ENCODE measurements at places on chromosomes 6 and 20. TPM values are rescaled to one million over a fixed set of nuclear protein-coding genes. Genes with fewer than 3 reads are reported as not detected.

SNAP25 gene
- 2.5 TPM for total RNA-seq

PRRT1 gene
- total RNA-seq = 4.1 TPM

MPIG6B gene
- not detected for total RNA-seq

TRIM31 gene
- total RNA-seq = 38.2 TPM

TMEM244 gene
- not detected for total RNA-seq

CYP24A1 gene
- not detected for total RNA-seq

KIF25 gene
- total RNA-seq = not detected

BPIFB1 gene
- total RNA-seq = not detected

TMEM200A gene
- total RNA-seq = 7.0 TPM

DNA sequence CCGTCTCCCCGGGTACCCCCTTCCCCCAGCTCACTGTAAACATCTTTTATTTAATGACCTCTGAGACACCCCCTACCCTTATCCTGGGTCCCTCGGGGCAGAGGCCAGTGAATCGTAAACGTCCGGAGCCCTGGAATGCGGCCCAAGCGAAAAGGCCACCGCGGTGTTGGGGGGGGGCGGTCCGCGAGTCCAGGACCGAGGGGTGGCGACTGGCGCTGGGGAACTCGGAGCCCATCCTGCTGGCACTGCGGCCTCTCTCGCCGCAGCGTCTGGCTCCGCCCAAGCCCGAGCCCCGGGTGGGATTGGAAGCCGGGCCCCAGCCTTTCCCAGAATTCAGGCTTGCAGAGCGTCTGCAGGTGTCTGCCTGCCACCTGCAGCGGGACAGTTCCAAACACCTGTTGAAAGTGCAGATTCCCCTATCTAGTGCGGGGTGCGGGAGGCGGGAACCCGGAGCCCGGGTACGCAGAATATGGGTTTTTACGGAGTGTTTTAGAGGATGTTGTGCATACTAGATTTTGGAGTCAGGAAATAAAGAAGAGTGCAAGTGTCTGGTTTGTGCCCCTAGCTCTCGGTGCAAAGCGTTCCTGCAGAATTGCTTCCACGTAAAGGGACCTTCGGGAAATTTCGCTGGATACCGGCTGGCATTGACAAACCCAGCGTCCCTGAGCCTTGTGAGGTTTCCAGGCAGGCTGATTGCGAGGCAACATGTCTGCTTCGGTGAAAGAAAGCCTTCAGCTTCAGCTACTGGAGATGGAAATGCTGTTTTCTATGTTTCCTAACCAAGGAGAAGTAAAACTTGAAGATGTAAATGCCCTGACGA is 800 bp downstream of the RWDD2A start:
- H3K36me3 ChIP-seq = no peaks in the 10 kb centered on the region
- peak overlapping the region; percentile 94 for H3K4me3 ChIP-seq
- peak; percentile 57 for DNase-seq

GRCh38 chr6:31559606-31559957 is 12.2 kb downstream of the NFKBIL1 start:
- H3K27me3 ChIP-seq = no peaks in the 10 kb centered on the region
- no peaks in the 10 kb centered on the region for H3K36me3 ChIP-seq
- no peak overlapping the region for H3K4me3 ChIP-seq
- no peaks in the 10 kb centered on the region for H3K4me1 ChIP-seq
- no peak for DNase-seq

DNA sequence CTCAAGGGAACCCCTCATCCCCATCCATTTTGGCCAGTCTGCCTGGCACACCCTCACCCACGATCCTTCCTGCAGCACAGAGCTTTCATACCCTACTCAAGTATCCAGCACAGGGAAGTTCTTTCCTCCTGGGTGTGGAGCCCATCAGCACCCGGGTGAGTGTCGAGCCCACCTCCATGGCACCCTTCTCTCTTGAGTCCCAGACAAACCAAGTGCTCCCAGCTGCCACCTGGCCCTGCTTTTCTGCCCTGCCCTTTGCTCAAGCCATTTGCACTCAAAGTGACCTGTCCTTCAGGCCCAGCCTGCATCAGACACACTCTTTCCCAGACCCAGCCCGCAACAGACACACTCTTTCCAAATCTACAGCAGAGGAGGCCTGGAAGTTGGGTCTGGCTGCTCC is 257.2 kb downstream of the DLL1 start:
- DNase-seq = no peak
- H3K36me3 ChIP-seq = no peaks in the 10 kb centered on the region
- H3K27me3 ChIP-seq = no peaks in the 10 kb centered on the region
- H3K27ac ChIP-seq = no peak overlapping the region
- H3K4me1 ChIP-seq = no peaks in the 10 kb centered on the region
- no peak overlapping the region for H3K4me3 ChIP-seq

- no peaks in the 10 kb centered on the region for H3K27me3 ChIP-seq
- no peak for DNase-seq
- H3K36me3 ChIP-seq = no peaks in the 10 kb centered on the region
These were observed 3.1 kb upstream of the RRAGD start for GRCh38 chr6:89415185-89415584.

DNA sequence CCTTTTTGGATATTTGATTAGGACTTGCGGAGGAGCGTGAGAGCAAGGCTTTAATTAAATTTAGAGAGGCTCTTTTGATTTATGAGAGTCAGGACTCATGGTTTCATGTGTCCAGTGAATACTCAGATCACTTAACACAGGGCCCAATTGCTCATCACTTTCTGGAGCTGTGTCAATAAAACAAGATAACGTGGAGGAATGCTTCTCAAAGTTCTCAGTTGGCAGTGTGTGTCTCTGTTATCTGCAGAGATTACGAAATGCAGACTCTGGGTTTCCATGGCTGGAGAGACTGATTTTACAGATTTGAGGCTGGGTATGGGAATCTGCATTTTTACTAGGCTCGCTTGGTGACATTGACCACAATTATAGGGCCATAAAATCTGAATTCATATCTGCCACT is 335.8 kb upstream of the FLRT3 start:
- no peaks in the 10 kb centered on the region for H3K27me3 ChIP-seq
- no peaks in the 10 kb centered on the region for H3K4me1 ChIP-seq
- no peak overlapping the region for H3K27ac ChIP-seq
- no peak overlapping the region for H3K4me3 ChIP-seq
- no peaks in the 10 kb centered on the region for H3K36me3 ChIP-seq

DNA sequence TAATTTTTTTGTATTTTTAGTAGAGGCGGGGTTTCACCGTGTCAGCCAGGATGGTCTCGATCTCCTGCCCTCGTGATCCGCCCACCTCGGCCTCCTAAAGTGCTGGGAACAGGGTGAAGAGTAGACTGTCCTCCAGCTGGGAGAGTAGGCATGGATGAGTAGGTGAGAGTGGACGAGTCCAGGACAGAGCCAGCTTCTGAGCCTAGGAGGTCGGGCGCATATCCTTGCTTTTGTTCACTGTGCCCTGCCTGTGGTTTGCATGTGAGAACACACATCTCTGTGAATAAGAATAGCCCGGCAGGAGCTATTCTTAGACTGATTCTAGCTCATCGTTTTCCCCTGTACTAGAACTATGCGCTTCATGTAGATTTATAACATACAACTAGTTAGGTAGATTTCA is 78.3 kb downstream of the RPP40 start:
- no peaks in the 10 kb centered on the region for H3K27me3 ChIP-seq
- H3K4me3 ChIP-seq = no peak overlapping the region
- no peak overlapping the region for H3K27ac ChIP-seq

- peaks cover 9% of the 10 kb centered on the region for H3K4me1 ChIP-seq
- H3K27ac ChIP-seq = no peak overlapping the region
- no peaks in the 10 kb centered on the region for H3K27me3 ChIP-seq
- H3K4me3 ChIP-seq = no peak overlapping the region
These were observed 45.8 kb downstream of the TOP1 start for GRCh38 chr20:41074441-41074840.

GRCh38 chr20:10105046-10105445 is 70.3 kb downstream of the ANKEF1 start:
- H3K4me1 ChIP-seq = no peaks in the 10 kb centered on the region
- no peaks in the 10 kb centered on the region for H3K36me3 ChIP-seq
- DNase-seq = no peak

- H3K4me1 ChIP-seq = no peaks in the 10 kb centered on the region
- no peaks in the 10 kb centered on the region for H3K27me3 ChIP-seq
- DNase-seq = no peak
- no peaks in the 10 kb centered on the region for H3K36me3 ChIP-seq
- no peak overlapping the region for H3K4me3 ChIP-seq
These were observed 28.9 kb downstream of the STMND1 start for GRCh38 chr6:17130786-17131185.

DNA sequence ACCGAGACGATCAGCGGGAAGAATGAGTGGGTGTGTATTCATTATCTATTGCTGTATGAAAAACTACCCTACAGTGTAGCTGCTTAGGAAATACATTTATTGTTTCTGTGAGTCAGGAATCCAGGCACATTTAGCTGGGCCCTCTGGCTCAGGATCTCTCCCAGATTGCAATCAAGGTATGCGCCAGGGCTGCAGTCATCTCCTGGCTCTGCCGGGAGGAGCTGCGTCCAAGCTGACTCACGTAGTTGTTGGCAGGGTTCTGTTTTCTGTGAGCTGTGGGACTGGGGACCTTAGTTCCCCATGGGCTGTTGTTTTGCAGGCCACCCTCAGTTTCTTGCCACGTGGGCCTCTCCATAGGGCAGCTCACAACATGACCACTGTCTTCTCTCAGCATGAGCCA is 68.2 kb upstream of the FUCA2 start:
- no peaks in the 10 kb centered on the region for H3K36me3 ChIP-seq
- H3K4me1 ChIP-seq = no peaks in the 10 kb centered on the region
- H3K27me3 ChIP-seq = no peaks in the 10 kb centered on the region

- H3K36me3 ChIP-seq = no peaks in the 10 kb centered on the region
- H3K27me3 ChIP-seq = no peaks in the 10 kb centered on the region
- H3K4me3 ChIP-seq = peak overlapping the region; percentile 74
- peak overlapping the region; percentile 96 for H3K27ac ChIP-seq
These were observed 682 bp downstream of the BRD2 start for GRCh38 chr6:32968867-32969684.

- no peaks in the 10 kb centered on the region for H3K27me3 ChIP-seq
- H3K4me1 ChIP-seq = peaks cover 3% of the 10 kb centered on the region
- peak overlapping the region; percentile 88 for H3K4me3 ChIP-seq
- peak overlapping the region; percentile 90 for H3K27ac ChIP-seq
- H3K36me3 ChIP-seq = no peaks in the 10 kb centered on the region
These were observed 776 bp downstream of the PPIL1 start for GRCh38 chr6:36873612-36874442.

DNA sequence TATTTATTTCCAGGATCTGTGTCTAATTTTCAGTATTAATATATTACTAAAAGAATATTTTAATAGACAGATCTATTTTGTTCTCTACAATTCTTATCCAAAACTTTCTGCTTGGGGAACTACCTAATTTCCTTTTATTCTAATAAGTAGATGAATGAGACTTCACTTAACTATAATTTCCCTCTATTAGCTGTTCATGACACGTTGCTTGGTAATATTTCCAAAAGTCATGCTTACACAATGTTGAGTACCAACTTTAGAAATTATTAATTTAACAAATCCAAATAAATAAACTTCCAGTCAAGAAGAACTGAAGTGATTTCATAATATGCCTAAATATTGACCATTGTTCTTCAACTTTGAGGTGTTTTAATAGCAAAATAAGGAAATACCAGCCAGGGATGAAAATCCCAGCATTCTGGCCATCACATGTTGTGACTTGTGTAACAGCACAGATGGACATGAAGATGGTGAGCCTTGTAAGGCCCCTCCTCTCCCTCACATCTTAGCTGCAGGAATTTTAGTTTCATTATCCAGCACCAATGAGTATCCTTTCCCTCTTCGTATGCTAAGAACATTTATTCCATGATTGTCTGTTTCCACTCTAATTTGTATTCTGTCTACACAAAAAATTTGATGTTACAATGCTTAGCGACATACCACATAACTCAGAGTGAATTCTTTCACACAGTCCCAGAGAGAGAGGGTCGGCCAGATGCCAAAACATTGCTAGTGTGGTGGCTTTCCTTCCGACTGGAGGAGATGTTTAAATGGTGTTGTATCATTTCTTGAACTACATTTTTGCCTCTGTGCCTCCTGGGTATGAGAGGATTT is 137.5 kb downstream of the FOXA2 start:
- no peak for DNase-seq
- no peak overlapping the region for H3K4me3 ChIP-seq
- H3K27ac ChIP-seq = no peak overlapping the region
- H3K36me3 ChIP-seq = no peaks in the 10 kb centered on the region

GRCh38 chr6:56335726-56336125 is 88.3 kb upstream of the COL21A1 start:
- H3K27ac ChIP-seq = no peak overlapping the region
- no peaks in the 10 kb centered on the region for H3K36me3 ChIP-seq
- no peaks in the 10 kb centered on the region for H3K4me1 ChIP-seq
- no peak overlapping the region for H3K4me3 ChIP-seq
- H3K27me3 ChIP-seq = no peaks in the 10 kb centered on the region
- no peak for DNase-seq

DNA sequence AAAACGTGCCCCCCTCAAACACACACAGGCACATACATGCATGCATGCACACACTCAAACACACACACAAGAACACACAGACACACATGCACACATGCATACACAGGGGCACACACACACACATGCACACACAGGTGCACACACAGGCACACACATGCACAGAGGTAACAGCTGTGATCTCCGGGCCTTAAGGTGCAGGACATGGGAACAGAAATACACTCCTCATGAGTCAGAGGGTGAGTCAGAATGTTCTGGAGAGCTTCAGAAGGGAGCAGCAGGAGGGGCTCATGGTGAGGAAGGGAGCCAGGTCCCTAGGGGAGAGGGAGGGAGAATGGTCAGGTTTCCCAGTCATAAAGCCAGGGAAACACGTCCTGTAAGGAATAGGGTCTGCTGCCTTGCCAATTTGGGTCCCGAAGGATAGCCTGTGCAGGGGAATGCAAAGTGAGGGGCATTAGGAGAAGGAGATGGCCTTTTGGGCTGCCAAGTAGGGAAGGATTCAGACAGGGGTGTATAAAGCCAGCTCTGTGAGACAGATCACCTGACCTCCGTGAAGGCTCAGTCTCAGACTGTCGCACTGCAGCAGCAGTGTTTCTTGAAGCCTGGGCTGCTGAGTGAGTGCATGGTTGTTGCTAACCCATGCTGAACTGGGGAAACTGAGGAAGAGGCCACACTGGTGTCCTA is 123.9 kb downstream of the MAFB start:
- H3K36me3 ChIP-seq = no peaks in the 10 kb centered on the region
- H3K4me3 ChIP-seq = no peak overlapping the region
- no peak for DNase-seq
- H3K4me1 ChIP-seq = no peaks in the 10 kb centered on the region
- H3K27me3 ChIP-seq = no peaks in the 10 kb centered on the region
- no peak overlapping the region for H3K27ac ChIP-seq

DNA sequence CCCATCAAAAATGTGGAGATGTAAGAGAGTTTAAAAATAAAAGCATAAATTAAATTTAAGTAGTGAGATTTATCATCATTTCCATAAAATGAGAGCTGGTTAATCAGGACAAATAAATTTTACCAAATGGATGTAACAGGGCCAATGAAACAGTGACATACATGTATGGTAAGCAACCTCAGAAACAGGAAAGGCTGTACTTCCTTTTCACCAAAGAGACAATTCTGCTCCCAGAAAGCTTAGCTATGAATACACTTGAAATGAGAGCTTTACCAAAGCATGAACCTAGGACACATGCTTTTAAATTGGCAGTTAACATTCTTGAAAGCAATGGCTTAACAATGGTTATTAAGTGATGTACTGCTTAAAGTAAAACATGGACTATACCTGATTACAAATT is 12.1 kb upstream of the UBE2J1 start:
- DNase-seq = no peak
- no peak overlapping the region for H3K4me3 ChIP-seq
- H3K36me3 ChIP-seq = no peaks in the 10 kb centered on the region
- H3K4me1 ChIP-seq = no peaks in the 10 kb centered on the region
- H3K27me3 ChIP-seq = no peaks in the 10 kb centered on the region

Measured in Peyer's patch (tissue), 4 donors.